T-helper 2 cell treated with Interferon-gamma antibody and Interleukin-4, amounts not matched to agents 100 ng/mL and 5 ng/mL, for 36 hours (primary cell): ENCODE measurements at places on chromosomes 12 and 14. TPM values are rescaled to one million over a fixed set of nuclear protein-coding genes. Genes with fewer than 3 reads are reported as not detected.

SOAT2 gene
- total RNA-seq: 0.43 and 0.45 TPM in 2 replicates

CLEC4D gene
- total RNA-seq: not detected in 2 replicates

OTOGL gene
- total RNA-seq: not detected in 2 replicates

SFSWAP gene
- 58.1 and 59.2 TPM in 2 replicates for total RNA-seq

C12orf60 gene
- total RNA-seq: 1.3 and 1.5 TPM in 2 replicates
